ENCODE measurements at places on chromosomes 5 and 9.

GRCh38 chr9:105676351-105676923 is 14.2 kb downstream of the TAL2 start:
- no peak for DNase-seq

GRCh38 chr5:160479926-160480325 is 58.3 kb downstream of the PTTG1 start:
- DNase-seq, result no peak

GRCh38 chr9:134349936-134350335 is 23.7 kb downstream of the RXRA start:
- no peak for DNase-seq

DNA sequence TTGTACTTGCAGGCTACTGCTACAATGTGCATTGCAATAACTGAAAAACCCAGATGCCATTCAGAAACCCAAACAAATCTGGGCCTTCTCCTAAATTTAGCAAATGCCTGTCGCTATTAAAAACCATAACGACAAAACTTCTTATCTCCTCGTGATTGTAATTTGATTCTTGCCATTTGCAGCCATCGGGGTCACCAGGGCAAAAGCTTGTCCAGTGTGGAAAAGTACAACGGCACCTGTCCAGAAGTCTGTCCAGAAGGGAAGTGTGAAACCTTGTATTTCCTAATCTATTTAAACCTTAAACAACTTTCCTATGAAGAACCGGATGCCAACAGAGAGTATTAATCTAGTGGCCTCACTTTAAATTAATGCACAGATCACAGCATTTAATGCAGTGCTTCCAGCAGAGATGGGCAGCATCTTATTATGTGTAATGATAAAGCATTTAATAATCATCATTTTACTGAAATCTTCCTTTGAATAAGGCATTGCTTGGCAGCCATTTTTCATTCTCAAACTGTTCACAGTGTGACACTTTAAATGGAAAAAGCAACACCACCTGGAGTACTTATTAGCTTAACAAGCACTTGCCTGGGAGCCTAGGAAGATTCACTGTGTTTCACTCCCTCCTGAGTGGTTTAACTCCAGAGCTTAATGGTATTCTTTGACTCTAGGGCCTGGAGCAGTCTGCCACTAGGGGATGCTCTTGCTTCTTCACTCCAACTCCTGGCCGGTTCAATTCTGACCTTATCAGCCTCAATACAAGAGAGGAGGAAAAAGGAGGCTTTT is 4.9 kb upstream of the C7 start:
- no peak for DNase-seq

GRCh38 chr9:76032038-76032796 is 141.7 kb downstream of the PCSK5 start:
- DNase-seq, result no peak

DNA sequence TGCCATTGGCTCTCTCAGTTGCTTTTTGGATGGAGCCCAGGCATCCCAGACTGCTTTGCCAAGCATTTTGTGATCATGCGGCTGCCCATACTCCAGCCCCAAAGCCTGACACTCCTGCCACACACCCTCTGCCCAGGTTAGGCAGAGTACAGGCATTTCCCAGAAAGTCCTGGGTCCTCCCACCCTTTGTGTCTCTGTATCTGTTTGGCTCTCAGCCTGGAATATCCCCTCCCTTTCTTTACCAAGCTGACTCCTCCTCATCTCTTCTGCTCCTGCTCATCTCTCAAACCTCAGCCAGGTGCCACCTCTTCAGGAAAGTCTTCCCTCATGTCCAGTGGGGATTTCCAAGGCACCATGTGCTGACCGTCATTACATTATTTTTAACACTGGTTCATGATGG is 14.3 kb upstream of the SH3RF2 start:
- DNase-seq, result no peak

- DNase-seq, result no peak
Observed at GRCh38 chr9:30522486-30522885, 1862.0 kb upstream of the ACO1 start.

DNA sequence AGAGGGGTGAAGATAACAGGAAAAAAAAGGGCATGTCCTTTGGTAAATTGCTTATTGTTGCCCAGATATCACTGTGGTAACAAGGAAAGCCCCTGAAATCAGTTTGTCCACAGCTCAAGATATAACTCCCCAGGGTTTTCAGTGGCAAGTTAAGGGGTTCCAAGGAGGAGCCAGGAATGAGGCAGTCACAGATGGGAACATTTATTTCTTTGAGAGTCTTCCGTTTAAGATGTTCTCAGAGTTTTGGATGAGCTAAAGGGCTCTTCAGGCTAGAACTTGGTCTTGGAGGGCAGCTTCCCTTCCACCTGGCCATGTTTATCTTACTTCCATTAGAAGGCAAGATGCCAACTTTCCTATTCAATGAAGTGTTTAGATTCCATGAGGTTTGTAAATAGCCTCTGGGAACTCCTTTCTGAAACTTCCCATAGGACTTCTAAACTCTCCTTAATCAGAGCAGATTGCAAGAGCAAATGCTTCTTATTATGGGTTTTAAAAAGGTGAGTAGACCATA is 277.6 kb upstream of the TNC start:
- no peak for DNase-seq

- DNase-seq, result no peak
Observed at GRCh38 chr5:78577071-78577807, 71.3 kb downstream of the LHFPL2 start.

GRCh38 chr5:139335811-139336210 is 5.8 kb upstream of the PAIP2 start:
- DNase-seq, result no peak

- DNase-seq, result no peak
Observed at GRCh38 chr5:14580398-14581034, 1.1 kb upstream of the OTULINL start.

- DNase-seq, result no peak
Observed at GRCh38 chr9:68883224-68883623, 130.7 kb downstream of the PRKACG start.

- DNase-seq, result peak; percentile 54
Observed at GRCh38 chr5:102755686-102756371, 724 bp downstream of the PAM start.

DNA sequence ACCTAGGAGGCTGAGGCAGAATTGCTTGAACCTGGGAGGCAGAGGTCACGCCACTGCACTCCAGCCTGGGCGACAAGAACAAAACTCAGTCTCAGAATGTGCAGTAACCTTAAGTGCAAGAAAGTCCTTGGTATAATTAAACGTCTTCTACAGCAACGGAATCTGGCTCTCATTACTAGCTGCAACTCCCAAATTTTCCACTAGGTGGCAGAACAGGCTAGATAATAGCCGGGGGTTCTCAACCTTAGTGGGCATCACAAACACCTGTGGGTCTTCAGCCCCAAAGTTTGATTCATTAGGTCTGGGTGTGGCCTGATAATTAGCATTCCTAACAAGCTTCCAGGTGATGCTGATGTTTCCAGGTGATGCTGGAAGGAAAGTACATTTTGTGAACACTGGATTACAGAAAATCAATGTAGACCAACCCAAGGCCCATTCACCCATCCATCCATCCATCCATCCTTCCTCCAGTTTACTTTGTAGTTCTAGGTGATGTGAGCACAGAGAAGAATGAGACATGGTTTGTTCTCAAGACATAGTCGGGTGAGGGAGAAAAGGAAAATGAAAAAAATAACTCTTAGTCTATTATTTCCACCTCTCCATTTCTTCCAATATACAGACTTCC is 37.3 kb downstream of the FBXW2 start:
- DNase-seq, result peak; percentile 45

DNA sequence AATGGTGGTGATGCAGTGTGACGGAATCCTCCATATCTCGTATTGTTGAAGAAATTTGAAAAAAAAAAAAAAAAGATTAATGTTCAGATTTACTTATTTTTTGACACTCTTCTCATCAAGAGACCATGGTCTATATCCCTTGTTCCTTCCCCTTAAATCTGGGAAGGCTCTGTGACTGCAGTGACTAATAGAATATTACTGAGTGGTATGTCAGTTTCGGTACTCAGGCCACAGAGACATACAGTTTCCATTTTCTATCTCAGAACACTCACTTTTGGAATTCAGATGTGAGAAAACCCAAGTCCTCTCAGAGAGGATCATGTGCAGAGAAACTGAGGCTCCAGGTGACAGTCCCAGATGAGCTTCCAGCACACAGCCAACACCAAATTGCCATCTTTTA is 1193.5 kb downstream of the DTWD2 start:
- DNase-seq, result no peak

DNA sequence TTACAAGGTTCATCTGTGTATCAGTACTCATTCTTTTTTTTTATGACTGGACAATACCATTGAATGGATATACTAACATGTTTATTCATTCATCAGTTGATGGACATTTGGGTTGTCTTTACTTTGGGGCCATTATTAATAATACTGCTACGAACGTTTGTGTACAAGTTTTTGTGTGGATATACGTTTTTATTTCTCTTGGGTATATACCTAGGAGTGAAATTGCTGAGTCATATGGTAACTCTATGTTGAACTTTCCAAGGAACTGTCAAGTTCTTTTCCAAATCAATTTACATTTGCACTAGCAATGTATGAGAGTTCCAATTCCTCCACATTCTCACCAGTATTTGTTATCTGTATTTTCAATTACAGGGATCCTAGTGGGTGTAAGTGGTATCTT is 12.0 kb upstream of the LECT2 start:
- DNase-seq, result no peak

GRCh38 chr9:131271506-131271931 is 4.8 kb downstream of the FAM78A start:
- no peak for DNase-seq

DNA sequence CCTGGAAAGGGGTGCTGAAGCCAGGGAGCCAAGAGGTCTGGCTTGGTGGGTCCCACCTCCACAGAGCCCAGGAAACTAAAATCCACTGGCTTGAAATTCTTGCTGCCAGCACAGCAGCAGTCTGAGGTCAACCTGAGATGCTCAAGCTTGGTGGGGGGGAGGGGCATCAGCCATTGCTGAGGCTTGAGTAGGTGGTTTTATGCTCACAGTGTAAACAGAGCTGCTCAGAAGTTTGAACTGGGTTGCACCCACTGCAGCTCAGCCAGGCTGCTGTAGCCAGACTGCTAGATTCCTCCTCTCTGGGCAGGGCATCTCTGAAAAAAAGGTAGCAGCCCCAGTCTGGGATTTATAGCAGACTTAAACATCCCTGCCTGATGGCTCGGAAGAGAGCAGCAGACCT is 55.5 kb upstream of the FBXL17 start:
- DNase-seq, result no peak

DNA sequence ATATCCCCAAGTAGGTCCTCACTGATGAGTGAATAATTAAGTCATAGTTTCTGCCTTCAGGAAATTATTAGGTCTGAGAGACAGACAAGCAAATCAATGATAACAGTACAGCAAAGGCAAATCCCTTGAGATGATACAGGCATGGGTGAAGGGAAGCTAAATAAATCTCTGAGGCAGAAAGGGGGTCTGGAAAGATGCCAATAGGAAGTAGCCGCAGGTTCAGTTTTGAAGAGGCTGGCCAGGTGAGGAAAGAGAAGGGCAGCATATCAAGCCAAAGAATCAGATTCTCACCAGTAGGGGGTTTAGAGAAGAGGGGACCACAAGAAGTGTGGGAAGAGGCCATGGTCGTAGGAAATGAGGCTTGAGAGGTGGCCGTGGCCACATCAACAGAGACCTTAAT is 85.8 kb downstream of the KIAA1958 start:
- no peak for DNase-seq

Measured in stimulated activated CD4-positive, alpha-beta T cell treated with anti-CD3 and anti-CD28 coated beads, TNF-alpha, amount 100 ng/mL, for 24 hours (primary cell).